Vagina (tissue), 2 donors: ENCODE measurements at places on chromosomes 5 and 9. TPM values are rescaled to one million over a fixed set of nuclear protein-coding genes. Genes with fewer than 3 reads are reported as not detected.

DNA sequence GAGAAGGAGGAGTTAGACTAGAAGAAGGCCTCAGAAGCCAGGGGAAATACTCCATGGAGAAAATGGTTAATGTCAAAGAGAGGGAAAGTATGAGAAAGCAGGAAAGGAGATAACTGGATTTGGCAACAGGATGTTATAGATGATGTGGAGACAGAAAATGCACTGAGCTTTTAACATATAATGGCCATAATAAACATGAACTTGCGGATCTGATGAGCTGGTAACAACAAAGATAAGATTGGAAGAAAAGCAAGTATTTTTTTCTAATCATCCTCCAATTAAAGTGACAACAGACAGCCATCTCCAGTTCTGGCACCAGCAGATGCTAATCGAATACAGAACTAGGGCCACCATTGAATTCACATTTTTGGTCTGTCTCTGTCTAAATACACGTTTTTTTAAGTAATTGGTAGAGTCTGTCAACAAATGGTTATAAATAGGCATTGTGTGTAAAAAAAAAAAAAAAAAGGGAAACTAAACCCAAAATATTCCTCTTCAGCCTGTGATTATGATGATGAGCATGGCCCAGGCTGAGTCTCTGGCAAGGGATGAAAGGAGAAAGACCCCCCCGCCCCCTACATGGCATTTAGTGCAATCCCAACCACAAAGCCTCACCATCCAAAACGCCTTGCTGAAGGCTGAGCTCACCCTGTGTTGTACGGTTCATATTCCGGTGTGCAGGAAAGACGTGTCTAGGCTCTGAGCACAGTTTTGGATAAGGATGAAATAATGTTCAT, 149.5 kb upstream of the LHFPL2 start:
- H3K27me3 ChIP-seq = no peaks in the 10 kb centered on the region
- H3K4me3 ChIP-seq = no peak overlapping the region
- no peak overlapping the region for H3K27ac ChIP-seq
- no peaks in the 10 kb centered on the region for H3K36me3 ChIP-seq
- no peak for DNase-seq

DNA sequence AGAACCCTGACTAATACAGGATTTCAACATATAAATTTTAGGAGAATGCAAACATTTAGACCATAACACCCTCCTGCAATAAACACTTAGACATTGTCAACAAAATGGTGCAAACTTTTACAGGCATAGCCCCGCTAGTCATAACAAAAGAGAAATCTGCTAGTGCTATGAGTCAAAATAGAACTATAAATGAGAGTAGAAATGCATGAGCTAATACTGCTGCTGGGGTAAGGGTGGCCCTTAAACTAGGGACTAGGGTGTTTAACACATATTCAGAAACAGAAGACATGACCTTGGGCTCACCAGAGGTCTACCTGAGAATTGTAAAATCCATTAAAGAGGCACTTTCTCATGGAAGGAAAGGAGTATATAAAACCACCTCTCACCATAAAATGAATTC, 131.6 kb downstream of the TLR4 start:
- no peak for DNase-seq
- no peak overlapping the region for H3K27ac ChIP-seq
- H3K4me1 ChIP-seq = no peaks in the 10 kb centered on the region
- H3K36me3 ChIP-seq = no peaks in the 10 kb centered on the region
- no peaks in the 10 kb centered on the region for H3K27me3 ChIP-seq
- H3K4me3 ChIP-seq = no peak overlapping the region

- no peaks in the 10 kb centered on the region for H3K4me1 ChIP-seq
- H3K27me3 ChIP-seq = no peaks in the 10 kb centered on the region
- no peak overlapping the region for H3K4me3 ChIP-seq
- H3K36me3 ChIP-seq = no peaks in the 10 kb centered on the region
These were observed 38.8 kb upstream of the SEMA6A start for GRCh38 chr5:116613445-116613844.

GRCh38 chr5:125564317-125564975, 818.0 kb upstream of the ZNF608 start:
- no peak overlapping the region for H3K4me3 ChIP-seq
- no peak for DNase-seq
- no peaks in the 10 kb centered on the region for H3K27me3 ChIP-seq
- no peak overlapping the region for H3K27ac ChIP-seq
- no peaks in the 10 kb centered on the region for H3K36me3 ChIP-seq
- no peaks in the 10 kb centered on the region for H3K4me1 ChIP-seq

GRCh38 chr5:142100307-142100706, 8.3 kb upstream of the NDFIP1 start:
- H3K4me3 ChIP-seq = no peak overlapping the region
- no peaks in the 10 kb centered on the region for H3K27me3 ChIP-seq
- no peaks in the 10 kb centered on the region for H3K36me3 ChIP-seq

DNA sequence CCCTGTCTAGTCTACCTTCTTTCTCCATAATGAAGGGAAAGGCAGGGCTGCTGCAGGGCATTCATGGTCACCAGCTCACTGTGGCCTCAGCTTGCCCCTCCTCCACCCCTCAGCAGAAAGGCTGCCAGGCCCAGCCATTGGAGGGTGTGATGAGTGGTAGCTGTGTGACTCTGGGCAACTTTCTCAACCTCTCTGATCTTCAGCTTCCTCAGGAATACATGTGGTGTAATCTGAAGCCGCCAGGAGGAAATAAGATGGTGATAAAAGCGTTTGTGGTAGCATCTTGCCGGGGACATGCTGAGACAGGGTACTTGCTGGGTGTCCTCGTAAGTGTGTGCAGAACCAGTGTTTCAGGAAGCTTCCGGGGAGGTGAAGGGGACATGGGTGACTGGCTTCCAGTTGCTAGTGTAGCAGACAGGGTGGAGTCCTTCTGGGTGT, 9.8 kb downstream of the CXCL14 start:
- H3K27ac ChIP-seq = no peak overlapping the region
- H3K27me3 ChIP-seq = no peaks in the 10 kb centered on the region
- H3K4me1 ChIP-seq = peaks cover 4% of the 10 kb centered on the region
- DNase-seq = no peak
- H3K4me3 ChIP-seq = no peak overlapping the region

GRCh38 chr5:40391642-40392041, 288.1 kb upstream of the PTGER4 start:
- no peak for DNase-seq
- H3K27me3 ChIP-seq = no peaks in the 10 kb centered on the region
- no peak overlapping the region for H3K27ac ChIP-seq
- H3K36me3 ChIP-seq = no peaks in the 10 kb centered on the region
- no peak overlapping the region for H3K4me3 ChIP-seq

DNA sequence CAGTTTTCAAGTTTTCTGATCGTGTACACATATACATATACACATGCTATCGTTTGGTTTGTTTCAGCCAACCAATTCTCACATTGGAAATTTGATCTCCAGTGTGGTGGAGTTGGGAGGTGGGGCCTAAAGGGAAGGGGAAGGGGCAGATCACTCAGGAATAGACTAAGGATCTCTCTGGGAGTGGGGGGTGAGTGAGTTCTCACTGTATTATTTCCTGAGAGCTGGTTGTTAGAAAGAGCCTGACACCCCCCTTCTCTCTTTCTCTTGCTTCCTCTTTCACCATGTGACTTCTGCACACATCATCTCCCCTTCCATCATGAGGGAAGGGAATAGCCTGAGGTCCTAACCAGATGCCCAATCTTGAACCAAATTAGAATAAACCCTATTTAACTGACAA, 551.7 kb downstream of the MAT2B start:
- no peaks in the 10 kb centered on the region for H3K36me3 ChIP-seq
- no peak overlapping the region for H3K4me3 ChIP-seq
- H3K4me1 ChIP-seq = no peaks in the 10 kb centered on the region
- no peaks in the 10 kb centered on the region for H3K27me3 ChIP-seq
- DNase-seq = no peak

DNA sequence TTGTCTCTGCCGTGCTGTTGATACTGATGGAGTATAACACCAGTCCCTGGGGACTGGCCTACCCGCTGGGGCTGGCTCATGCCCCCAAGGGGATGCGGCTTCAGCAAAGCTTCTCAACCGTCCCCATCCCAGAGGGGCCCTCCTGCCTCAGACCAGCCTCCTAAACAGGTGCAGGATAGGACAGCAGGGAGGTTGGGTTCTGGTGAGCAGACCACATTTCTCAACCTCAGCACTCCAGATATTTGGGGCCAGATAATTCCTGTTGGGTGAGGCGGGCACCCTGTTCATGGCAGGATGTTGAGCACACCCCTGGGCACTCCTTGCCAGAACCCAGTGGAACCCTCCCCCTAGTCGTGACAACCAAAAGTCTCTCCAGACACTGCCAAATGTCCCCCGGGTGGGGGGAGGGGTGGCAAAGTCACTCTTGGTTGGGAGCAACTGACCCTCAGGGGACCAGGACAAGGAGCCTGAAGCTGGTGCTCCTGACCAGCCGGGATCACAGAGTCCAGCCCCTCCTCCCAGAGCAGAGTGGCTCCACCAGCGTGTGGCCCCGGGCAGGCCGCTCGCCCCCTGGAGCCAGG, 107.8 kb downstream of the ZNF354C start:
- H3K4me3 ChIP-seq = no peak overlapping the region
- H3K36me3 ChIP-seq = no peaks in the 10 kb centered on the region
- H3K27ac ChIP-seq = peak overlapping the region; percentile 57
- peaks cover 13% of the 10 kb centered on the region for H3K4me1 ChIP-seq

DNA sequence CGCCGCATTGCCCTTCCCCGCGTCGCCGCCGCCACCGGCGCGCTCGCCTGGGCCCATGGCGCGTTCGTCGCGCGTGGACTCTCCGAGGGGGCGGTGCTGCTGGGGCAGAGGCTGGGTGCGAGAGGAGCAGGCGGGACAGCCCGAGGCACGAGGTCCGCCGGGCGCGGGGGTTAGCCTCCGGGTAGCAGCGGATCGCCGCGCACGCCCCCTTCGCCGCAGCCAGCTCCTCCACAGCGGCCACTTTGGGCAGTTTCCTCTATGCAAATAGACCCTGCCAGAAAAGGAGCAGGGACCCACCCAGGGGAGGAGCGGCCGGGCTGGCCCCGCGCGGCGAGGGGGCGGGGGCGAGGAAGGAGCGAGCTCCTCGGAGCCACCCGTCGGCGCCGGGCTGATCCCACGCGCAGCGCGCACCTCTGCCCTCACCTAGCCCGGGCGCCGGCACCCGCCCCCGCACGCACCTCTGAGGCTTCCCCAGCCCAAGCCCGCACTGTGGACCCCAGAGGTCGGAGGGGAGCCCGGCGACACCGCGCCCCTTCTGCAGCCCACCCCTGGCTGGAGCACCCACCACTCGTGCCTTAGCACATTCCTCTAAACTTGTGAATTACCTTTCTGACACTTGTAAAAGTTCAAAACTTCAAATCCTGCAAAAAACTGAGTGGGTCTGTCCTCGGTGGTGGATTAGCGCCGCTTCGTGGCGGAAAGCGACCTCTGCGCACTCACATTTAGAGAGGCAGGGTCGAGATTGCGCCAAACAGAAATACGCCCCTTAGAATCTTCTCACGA, at the start of gene COL23A1:
Gene COL23A1 (minus strand): TSS at position 253 of the 783 bp plus-strand sequence.
- no peak for DNase-seq
- peak within 1 kb of the TSS; percentile 50 for H3K4me3 ChIP-seq
- no peaks in the 10 kb centered on the region for H3K27me3 ChIP-seq
- H3K36me3 ChIP-seq = no peaks in the 10 kb centered on the region
- peaks cover 25% of the 10 kb centered on the region for H3K4me1 ChIP-seq

DNA sequence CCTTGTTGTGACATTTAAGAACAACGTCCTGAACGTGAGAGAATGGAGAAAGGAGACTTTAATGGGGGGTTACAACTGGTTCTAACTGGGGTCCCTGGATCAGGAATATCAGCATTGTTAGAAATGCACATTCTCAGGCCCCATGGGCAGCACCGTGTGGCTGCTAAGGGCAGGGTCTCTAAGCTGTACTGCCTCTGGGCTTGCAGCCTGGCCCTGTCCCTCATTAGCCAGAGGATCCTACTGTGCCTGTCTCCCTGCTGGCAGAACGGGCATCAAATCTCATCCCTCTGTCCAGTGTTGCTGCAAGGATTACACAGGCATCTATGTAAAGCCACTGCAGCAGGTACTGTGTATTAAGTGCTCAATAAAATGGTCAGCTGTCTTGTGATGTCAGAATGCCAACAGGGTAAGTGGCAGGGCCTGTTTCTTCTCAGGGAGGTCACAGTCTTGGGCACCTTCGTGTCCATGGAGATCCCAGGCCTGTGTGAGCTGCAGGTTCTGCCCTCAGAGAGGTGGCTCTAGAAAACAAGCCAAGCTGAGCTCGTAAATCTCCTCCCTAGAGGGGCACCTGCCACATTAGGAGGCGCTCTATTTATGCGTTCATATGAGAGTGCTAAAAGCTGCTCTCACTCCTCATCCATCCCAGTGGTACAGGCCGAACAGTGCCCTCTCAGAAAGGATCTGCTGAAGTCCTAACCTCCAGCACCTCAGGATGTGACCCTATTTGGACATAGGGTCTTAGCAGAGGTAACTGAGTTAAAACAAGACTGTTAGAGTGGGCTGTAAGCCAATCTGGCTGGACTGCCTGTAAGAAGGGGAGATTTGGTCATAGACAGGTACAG, 210.5 kb downstream of the GADD45G start:
- H3K4me3 ChIP-seq = no peak overlapping the region
- no peaks in the 10 kb centered on the region for H3K27me3 ChIP-seq
- peaks cover 10% of the 10 kb centered on the region for H3K4me1 ChIP-seq
- peak; percentile 44 for DNase-seq

- H3K4me1 ChIP-seq = no peaks in the 10 kb centered on the region
- DNase-seq = no peak
- no peak overlapping the region for H3K27ac ChIP-seq
- no peak overlapping the region for H3K4me3 ChIP-seq
These were observed 1248.9 kb upstream of the ACO1 start for GRCh38 chr9:31135567-31135966.

- no peaks in the 10 kb centered on the region for H3K4me1 ChIP-seq
- no peak overlapping the region for H3K27ac ChIP-seq
- H3K4me3 ChIP-seq = no peak overlapping the region
- H3K27me3 ChIP-seq = no peaks in the 10 kb centered on the region
- H3K36me3 ChIP-seq = no peaks in the 10 kb centered on the region
These were observed 51.2 kb downstream of the RALGPS1 start for GRCh38 chr9:126965541-126966428.

DNA sequence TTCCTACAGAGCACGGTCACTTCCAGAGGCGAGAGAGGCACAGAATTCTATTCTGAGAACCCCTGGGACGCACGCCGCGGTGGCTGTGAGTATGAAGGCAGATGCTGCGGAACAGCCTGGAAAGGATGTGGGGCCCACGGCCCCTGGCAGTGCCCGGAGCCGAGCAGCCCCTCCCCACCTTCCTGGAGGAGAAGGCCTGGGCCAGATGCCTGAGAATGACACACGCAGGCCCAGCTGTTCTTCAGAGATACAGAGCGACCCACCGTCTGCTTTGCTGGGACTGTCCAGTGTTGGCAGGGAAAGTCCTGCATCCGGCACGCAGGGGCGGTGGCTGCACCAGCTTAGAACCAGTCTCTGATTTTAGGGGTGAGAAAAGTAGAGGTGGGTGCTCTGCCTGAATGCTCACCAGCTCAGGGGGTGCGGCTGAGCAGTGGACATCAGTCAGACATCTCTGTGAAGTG, 116.7 kb upstream of the LPCAT1 start:
- H3K27ac ChIP-seq = no peak overlapping the region
- no peaks in the 10 kb centered on the region for H3K36me3 ChIP-seq
- H3K4me1 ChIP-seq = peaks cover 6% of the 10 kb centered on the region
- no peak overlapping the region for H3K4me3 ChIP-seq

- no peak overlapping the region for H3K4me3 ChIP-seq
- no peaks in the 10 kb centered on the region for H3K27me3 ChIP-seq
- H3K27ac ChIP-seq = no peak overlapping the region
- peaks cover 9% of the 10 kb centered on the region for H3K4me1 ChIP-seq
These were observed 48.2 kb upstream of the GARNL3 start for GRCh38 chr9:127216210-127216887.

Gene TRIM7
- total RNA-seq = 21.6 TPM

Gene C5orf46
- not detected for total RNA-seq

Gene LRRTM2
- 1.2 TPM for total RNA-seq

Gene PCDHGA2
- 6.1 TPM for total RNA-seq

Gene SPTLC1
- total RNA-seq = 68.5 TPM

Gene AMBP
- not detected for total RNA-seq
